Posterior cingulate gyrus (tissue), 11 donors: ENCODE measurements at places on chromosomes 16 and 17.

- no peak for DNase-seq
Observed at GRCh38 chr16:84851192-84852127, 31.7 kb downstream of the CRISPLD2 start.

DNA sequence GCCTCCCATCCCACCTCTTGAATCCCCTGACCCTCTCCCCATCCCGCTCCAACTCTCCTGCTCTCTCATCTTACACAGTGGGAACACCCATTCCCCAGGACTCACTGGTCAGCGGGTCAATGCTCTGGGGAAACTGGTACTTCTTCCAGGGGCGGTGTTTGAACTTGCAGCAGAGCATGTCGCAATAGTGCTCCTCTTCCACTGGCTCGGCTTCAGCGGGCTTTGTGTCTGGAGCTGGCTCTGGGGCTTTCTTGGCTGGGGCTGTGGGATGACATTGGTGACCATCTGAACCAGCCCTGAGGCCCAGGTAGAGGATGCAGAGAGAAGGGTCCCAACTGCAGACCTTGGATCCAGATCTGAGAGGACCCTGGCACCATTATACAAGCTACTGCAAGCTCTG, 51.9 kb downstream of the CNGB1 start:
- DNase-seq, result no peak

- DNase-seq, result no peak
Observed at GRCh38 chr17:47165137-47165536, 24.0 kb downstream of the CDC27 start.

GRCh38 chr16:25258861-25259179, 1.2 kb upstream of the ZKSCAN2 start:
- DNase-seq, result no peak

- DNase-seq, result no peak
Observed at GRCh38 chr16:87764600-87765472, 950 bp downstream of the KLHDC4 start.

GRCh38 chr16:83045790-83046189, 419.0 kb downstream of the CDH13 start:
- no peak for DNase-seq

DNA sequence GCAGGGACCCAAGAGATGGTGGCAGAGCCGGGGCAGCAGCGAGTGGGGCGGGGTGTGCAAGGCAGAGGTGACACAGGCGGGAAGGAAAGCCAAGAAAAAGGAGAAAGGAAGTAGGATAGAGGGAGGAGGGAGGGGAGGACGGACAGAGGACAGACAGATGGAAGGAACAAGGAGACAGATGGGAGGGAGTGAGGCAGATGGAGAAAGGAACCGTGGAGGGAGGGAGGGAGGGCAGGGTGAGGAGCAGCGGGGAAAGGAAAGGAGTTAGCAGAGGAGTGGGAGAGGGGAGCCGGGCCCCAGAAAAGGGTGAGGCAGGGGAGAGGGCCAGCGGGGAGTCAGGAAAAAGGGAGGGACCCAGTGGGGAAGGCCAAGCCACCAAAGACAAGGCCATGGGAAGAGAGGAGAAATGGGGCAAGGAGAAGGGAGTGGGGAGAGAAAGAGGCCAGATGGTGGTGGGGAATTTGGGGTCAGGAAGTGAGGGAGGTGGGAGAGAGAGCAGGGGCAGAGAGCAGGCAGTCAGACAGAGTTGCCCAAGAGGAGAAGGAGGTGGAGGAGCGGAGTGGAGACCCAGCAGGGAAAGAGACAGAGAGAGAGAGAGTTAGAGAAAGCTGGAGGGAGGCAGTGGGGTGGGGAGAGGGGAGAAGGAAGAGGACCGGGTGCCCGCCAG, 13.2 kb upstream of the ASGR1 start:
- DNase-seq, result no peak

DNA sequence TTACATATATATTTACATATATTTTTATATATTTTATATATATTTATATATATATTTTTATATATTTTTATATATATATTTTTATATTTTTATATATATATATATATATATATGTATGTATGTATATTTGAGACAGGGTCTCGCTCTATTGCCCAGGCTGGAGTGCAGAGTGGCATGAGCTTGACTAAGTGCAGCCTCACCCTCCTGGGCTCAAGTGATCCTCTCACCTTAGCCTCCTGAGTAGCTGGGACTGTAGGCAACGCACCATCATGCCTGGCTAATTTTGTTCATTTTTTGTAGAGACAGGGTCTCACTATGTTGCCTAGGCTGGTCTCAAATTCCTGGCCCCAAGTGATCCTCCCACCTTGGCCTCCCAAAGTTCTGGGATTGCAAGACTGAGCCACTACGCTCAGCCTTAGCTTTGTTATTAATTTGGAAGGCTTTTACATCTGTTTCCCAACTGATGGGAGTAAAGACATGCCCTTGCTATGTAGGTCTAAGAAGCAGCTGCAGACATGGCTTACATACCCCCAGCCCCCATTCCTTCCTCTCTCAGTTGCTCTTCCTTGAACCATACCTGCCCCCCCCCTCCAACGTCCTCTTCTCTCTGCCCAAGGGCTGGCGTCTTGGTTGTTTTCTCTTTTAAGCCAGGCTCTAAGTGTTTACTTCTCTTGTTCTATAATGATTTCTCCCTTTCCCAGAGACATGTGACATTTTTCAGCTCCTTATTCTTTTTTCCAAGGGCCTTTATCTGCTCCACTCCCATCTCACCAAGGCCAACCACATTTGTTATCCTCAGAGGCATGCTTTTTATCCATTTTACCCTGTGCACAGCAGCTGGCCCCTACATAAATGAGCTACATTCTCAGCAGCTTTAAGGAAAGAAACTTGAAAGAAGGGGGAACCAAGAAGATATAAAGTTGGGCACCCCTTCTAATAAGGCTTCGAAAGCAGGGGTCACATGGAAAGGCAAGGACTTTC, 64.2 kb upstream of the ATF7IP2 start:
- no peak for DNase-seq

GRCh38 chr17:51770027-51770759, 388.3 kb downstream of the CA10 start:
- DNase-seq, result no peak

- DNase-seq, result no peak
Observed at GRCh38 chr16:65665586-65665985, 543.7 kb upstream of the CDH11 start.

GRCh38 chr17:12537436-12537835, 128.3 kb upstream of the MYOCD start:
- no peak for DNase-seq

DNA sequence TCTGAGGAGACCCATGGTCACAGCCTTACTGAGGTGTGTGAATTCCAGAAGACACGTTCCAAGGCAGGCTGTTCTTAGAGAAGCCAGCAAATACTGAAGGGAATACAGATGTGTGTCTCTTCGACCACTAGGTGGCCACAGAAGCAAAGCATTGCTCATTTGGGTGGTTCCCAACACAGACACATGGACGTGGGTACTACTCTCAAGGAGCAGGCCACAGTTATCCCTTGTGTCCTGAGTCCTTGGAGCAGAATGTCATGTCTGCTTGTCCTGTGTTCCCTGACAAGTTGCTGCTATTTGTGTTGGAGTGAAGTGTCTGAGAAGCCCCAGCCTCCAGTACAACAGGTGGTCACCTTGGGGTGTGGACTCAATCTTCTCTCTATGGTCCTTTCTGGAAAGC, 30.3 kb downstream of the HMOX2 start:
- DNase-seq, result no peak

DNA sequence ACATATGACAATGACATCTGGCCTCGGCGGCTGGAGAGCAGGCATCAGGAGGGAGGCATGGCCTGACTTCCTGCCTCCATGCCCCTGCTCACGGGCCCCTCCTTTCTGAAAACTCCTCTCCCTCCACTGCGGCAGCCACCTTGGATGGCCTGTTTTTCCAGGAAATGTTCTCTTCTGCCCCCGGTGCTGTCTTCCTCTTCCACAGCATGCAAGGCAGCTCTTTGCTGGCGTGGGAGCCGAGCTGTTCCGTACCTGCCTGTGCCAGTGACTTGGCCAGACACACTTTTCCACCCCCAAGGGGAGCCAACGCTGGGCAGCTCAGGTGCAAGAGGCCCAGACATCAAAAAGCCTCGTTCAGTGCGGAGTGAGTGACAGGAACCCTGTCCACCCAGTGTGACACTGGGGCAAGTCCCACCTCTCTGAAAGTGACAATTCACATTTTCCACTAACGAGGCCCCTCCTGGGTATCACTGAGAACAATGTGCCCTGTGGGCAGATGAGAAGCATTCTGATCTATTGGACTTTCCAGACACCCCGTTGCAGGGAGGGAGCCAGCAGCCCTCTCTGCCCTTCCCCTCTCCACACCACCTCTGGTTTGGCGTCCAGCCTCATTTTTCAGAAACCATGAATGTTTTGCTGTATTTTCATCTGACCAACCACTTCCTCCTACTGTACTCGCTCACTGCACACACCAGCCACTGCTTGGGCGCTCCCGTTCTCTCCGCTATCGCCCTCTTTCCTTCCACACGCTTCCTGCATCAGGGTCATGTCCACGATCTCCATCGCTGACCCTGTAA, 31.2 kb downstream of the NSMCE1 start:
- no peak for DNase-seq

DNA sequence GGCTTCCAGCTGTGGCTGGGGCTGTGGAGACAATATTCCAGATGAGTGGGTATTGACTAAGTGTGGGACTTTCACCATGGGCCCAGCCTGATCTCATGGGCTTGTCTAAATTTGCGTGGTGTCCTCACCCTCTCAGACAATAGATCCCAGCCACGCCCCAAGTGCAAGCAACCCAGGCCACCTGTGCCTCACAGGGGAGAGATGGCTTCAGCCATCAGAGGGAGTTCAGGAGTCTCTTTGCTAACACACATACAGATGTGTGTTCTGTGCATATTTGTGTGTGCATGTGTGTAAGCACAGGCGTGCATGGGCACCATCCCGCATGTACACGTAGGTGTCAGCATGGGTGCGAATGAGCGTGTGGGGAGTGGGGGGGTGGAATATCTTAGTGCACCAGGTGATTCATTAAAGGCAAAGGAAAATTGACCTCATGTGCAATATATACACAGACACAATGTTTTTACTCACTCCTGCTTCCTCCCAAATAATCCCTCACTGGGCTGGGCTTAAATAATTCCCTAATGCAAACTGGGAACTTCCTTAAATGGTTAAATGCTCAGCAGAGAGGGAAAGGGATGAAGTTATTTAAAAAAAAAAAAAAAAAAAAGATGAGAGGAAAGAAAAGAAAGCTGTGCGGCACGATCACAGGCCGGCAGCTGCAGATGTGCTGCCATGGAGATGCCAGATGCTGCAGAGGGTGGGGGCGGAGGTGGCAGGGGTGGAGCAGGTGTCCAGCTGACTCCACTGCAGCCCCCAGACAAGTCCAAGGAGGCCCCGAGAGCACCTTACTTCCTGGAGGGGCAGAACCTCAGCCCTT, 24.0 kb upstream of the CDC42EP4 start:
- no peak for DNase-seq
